Activated CD4-positive, alpha-beta T cell treated with anti-CD3 and anti-CD28 coated beads, Interleukin-2, amount 50 U/mL, for 24 hours (primary cell): ENCODE measurements at places on chromosomes 6 and 20.

GRCh38 chr20:49865559-49865958, 49.8 kb downstream of the SPATA2 start:
- no peak for DNase-seq

GRCh38 chr6:62150048-62150663, 135.9 kb downstream of the KHDRBS2 start:
- DNase-seq = no peak

- no peak for DNase-seq
Observed at GRCh38 chr6:87110636-87111035, 15.7 kb upstream of the CGA start.

- DNase-seq = no peak
Observed at GRCh38 chr20:58117944-58118343, 110.5 kb downstream of the ANKRD60 start.

DNA sequence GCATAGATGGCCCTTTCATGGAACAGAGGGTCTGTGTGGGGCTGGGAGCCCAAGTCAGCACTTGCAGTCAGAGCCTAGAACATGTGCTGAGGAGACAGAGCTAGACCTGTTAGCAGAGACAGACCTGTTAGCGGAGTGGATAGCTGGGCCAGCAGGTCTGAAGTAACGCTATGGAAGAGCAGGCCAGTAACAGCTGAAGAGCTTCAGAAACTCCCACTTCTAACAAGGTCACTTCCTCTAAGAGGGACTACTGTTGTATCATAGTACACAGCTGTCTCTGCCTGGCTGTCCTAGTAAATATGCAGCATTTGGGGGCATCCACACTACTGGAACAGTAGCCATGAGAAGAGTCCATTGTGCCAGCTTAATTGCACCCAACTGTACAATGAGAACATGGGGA, 41.2 kb upstream of the POLR1H start:
- DNase-seq = no peak

DNA sequence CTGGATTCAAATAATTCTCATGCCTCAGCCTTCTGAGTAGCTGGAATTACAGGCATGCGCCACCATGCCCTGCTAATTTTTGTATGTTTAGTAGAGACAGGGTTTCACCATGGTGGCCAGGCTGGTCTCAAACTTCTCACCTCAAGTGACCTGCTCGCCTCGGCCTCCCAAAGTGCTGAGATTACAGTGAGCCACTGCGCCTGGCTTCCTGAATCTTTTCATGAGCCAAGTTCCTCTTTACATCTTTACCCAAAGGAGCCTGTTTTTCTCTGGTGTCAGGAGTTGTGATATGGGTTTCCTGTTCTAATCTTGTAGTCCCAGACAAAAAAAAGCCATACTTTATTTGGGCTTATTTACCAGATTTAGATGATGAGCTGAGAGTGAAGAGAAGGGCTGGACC, 34.4 kb downstream of the PCNA start:
- DNase-seq = no peak
